ENCODE measurements at places on chromosomes 5 and 9.

- H3K4me1 ChIP-seq, result no peaks in the 10 kb centered on the region
- H3K27ac ChIP-seq, result no peak overlapping the region
- no peaks in the 10 kb centered on the region for H3K27me3 ChIP-seq
- no peaks in the 10 kb centered on the region for H3K36me3 ChIP-seq
- DNase-seq, result no peak
Measured at GRCh38 chr9:126119731-126120130, 206.9 kb upstream of the MVB12B start.

GRCh38 chr5:9784231-9784630 is 154.1 kb upstream of the TAS2R1 start:
- no peaks in the 10 kb centered on the region for H3K27me3 ChIP-seq
- H3K4me3 ChIP-seq, result no peak overlapping the region
- H3K4me1 ChIP-seq, result no peaks in the 10 kb centered on the region
- no peak for DNase-seq
- no peaks in the 10 kb centered on the region for H3K36me3 ChIP-seq

DNA sequence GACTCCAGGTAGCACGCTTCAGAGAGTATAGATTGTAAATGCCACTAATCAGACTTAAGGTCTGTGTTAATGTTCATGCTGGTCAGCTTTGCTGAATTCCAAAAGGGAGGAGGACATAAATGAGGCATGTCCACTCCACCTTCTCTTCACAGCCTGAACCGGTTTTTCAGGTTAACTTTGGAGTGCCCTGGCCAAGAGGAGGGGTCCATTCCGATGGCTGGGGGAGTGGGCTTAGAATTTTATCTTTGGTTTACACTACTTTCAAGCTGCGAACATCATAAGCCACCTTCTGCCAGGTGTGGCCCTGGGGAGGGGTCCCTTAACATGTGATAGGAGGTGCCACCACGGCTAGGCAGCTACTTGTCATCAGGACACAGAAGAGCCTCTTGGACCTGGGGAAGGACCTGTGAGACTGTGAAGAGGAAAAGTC is 24.2 kb downstream of the ABO start:
- peaks cover 1% of the 10 kb centered on the region for H3K27me3 ChIP-seq
- H3K36me3 ChIP-seq, result no peaks in the 10 kb centered on the region
- H3K27ac ChIP-seq, result no peak overlapping the region
- no peak for DNase-seq
- no peaks in the 10 kb centered on the region for H3K4me1 ChIP-seq
- no peak overlapping the region for H3K4me3 ChIP-seq

GRCh38 chr5:141880961-141881801 is 3.0 kb upstream of the PCDH1 start:
- no peak overlapping the region for H3K4me3 ChIP-seq
- H3K36me3 ChIP-seq, result no peaks in the 10 kb centered on the region
- DNase-seq, result no peak
- H3K27me3 ChIP-seq, result no peaks in the 10 kb centered on the region

- no peak for DNase-seq
- H3K4me1 ChIP-seq, result no peaks in the 10 kb centered on the region
- H3K4me3 ChIP-seq, result no peak overlapping the region
- H3K27me3 ChIP-seq, result no peaks in the 10 kb centered on the region
Measured at GRCh38 chr9:91451431-91452270, 28.0 kb upstream of the NFIL3 start.

DNA sequence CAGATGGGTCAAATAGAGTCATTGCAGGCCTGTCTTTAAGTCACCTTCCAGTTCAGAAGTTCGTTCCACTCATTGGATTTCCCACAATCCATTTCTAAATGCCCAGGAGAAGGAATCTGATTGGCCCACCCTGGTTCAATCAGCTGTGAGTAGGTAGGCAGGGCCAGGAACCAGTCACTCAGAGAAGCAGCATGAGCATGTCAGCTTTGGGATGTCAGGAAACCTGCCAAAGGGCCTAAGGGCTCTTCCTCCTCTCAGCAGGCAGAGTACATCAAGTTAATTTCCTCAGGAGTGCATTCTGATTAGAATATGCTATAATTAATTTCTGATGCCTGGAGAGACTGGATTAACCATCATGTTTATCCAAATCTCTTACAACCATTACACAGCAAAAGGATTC is 412.9 kb upstream of the CCNH start:
- H3K4me3 ChIP-seq, result no peak overlapping the region
- H3K27ac ChIP-seq, result no peak overlapping the region
- H3K27me3 ChIP-seq, result no peaks in the 10 kb centered on the region
- no peaks in the 10 kb centered on the region for H3K4me1 ChIP-seq
- H3K36me3 ChIP-seq, result no peaks in the 10 kb centered on the region
- no peak for DNase-seq
